ENCODE measurements at places on chromosomes 1 and 21.

DNA sequence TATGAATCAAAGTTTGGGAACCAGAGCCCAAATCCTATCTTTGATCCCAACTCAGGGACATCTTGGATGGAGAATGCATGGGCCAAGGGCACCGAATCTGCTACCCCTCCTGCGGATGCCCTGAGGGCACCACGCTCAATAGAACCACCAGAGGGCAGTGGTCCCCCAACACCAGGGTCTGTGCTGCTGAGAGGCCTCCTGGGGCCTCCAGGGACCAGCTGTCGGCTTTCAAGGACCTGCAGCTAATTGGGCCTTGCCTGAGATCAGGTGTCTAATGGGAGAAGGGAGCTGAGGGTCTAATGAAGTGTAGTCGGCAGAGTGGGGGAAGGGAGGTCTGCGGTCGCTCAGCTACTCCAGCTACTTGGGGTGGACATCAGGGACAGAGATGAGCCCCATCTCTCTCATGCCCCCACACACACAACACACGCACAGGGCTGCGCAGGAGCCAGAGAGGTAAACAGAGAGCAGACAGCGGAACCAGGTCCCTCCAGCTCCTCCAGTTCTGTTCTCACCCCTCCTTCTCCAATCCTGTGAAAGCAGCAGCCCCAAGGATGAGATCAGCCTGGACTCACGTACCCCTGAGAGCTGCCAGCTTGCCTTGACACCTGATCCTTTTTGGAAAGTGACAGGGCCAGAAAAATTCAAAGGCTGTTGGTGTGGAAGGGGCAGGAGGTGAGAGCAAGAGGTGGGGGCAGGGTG, 34.9 kb upstream of the PPP1R15B start:
- DNase-seq, result peak; percentile 74

DNA sequence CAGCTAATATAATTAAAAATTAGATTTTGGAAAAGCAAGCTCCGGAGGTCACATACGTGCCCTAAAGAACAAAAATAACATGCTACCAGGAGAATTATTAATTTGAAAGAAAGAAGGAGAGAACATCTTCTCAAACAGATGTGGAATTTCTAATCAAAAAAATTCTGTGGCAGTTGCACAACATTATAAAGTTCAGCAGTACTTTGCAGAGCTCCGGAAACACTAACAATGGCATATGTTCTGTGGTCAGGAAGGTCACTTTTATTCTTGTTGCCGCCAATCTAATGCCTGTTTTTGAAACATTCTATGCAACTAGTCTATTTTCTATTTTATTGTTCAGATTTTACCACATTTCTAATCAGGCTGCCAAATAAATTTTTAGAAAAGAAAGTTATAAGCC, 186.8 kb downstream of the SMYD3 start:
- no peak for DNase-seq

- no peak for DNase-seq
These were observed 297.8 kb downstream of the BRINP3 start for GRCh38 chr1:190179817-190180216.

- DNase-seq, result no peak
These were observed 3.7 kb downstream of the SLC45A1 start for GRCh38 chr1:8321612-8322011.

DNA sequence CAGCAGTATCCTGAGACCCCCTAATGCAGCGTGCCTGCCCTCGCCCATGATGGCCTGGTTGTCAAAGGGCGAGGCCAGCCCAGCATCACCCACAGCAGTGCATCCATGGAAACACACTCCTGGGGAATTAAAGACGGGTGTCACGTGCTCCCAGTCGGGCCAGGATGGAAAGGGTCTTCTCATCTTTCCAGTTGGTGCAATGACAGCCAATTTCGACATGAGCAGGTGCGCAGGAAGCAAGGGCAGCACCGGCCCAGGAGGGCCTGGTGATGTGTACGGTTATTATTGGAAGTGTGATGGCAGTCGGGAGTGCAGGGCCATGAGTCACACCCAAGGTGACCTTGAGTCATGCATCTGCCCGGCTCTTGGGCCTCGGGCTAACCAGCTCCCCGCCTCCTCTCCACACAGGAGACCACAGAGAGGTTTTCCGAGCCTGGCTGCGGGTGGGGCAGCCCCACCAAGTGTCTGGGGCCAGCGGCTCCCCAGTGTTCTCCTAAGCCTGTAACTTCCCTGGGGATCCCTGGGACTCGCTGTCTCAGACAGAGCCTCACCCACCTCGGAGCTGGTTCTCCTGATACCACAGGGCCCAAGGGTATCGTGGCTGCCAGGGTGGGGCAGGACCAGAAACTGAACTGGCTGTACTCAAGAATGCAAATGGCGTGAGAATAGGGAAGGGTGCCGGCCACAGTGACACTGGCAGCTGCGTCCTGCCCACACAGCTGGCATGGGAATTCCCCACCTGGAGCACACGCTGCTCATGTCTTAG, 119.8 kb downstream of the SIK1 start:
- peak; percentile 17 for DNase-seq

DNA sequence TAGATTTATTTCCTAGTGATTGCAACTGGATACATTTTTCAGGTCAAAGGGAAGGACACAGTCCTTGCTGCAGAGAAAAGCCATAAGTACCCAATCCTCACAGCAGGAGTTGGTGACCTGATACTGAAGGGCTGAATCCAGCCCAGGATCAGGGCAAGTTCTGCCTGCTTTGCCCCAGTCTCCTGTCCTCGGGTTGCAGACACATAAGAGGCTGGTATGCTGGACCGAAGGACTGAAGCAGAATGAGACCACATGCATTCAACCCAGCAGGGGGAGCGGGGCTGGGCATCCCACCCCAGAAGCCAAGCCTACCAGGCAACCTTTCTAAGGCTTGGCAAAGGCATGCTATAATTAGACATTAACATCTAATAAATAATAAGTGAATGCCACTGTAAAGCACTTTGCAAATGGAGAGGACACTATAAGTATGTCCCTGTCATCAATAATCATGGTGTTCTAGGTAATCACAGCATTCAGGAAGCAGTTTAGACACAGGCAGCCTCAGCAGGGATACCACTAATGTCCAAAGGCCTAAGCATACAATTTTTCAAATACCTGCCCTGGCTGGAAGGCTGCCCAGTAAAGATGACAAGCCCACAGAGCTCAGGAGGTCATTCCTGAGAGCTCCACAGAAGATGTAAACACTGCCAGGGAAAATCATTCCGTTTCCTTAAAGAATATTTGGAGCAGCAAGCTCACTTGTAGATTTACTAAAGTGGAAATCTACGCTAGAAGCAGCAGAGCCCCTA, 47.6 kb downstream of the KRTAP19-8 start:
- DNase-seq, result no peak

GRCh38 chr1:85976516-85977205, 179.9 kb downstream of the COL24A1 start:
- DNase-seq, result no peak

GRCh38 chr1:27650171-27650538, 15.2 kb upstream of the FGR start:
- no peak for DNase-seq
